ENCODE measurements at places on chromosomes 3 and 15.

GRCh38 chr3:106428565-106428994 is 559.8 kb upstream of the CBLB start:
- DNase-seq = no peak

- no peak for DNase-seq
These were observed 524.1 kb upstream of the CFAP20DC start for GRCh38 chr3:59573911-59574310.

DNA sequence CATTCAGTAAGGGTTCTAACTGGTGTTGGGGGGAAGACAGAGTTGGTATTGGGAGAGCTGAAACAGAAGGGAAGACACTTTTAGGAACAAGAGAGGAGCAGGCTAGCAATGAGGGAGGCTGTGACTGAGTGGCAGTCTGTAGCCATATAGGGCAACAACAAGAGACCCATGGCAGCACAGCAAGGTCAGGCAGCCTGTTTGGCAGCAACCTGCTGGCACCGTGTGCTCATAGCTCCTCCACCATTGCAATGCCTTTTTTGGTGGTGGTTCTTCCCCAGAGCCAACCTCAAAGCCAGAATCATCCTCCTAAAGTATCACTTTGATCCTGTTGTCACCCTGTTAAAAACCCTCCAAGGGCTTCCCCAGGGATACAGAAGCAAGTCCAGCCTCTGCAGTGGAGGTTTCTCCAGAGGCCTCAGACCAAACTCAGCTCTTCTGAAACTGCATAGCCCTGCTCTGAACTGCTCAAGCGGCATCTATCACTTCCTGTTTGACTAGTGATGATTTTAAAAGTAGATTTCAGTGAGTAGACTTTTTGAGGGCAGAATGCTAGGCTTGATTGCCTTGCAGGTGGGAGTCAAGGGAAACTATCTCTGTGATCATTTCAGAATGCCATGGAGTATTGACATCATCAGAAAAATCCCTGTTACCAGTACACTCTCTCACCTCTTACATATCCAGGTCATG is 176.9 kb downstream of the STAC start:
- DNase-seq = no peak

- no peak for DNase-seq
These were observed 1.0 kb upstream of the KLF15 start for GRCh38 chr3:126358038-126358815.

- no peak for DNase-seq
These were observed 247.9 kb downstream of the NR2F2 start for GRCh38 chr15:96578393-96578792.

GRCh38 chr3:156150434-156151066 is 30.2 kb downstream of the KCNAB1 start:
- peak; percentile 47 for DNase-seq

- no peak for DNase-seq
These were observed 30.1 kb upstream of the NANOGP8 start for GRCh38 chr15:35115155-35115725.
